ENCODE measurements at places on chromosomes 11 and 22.

DNA sequence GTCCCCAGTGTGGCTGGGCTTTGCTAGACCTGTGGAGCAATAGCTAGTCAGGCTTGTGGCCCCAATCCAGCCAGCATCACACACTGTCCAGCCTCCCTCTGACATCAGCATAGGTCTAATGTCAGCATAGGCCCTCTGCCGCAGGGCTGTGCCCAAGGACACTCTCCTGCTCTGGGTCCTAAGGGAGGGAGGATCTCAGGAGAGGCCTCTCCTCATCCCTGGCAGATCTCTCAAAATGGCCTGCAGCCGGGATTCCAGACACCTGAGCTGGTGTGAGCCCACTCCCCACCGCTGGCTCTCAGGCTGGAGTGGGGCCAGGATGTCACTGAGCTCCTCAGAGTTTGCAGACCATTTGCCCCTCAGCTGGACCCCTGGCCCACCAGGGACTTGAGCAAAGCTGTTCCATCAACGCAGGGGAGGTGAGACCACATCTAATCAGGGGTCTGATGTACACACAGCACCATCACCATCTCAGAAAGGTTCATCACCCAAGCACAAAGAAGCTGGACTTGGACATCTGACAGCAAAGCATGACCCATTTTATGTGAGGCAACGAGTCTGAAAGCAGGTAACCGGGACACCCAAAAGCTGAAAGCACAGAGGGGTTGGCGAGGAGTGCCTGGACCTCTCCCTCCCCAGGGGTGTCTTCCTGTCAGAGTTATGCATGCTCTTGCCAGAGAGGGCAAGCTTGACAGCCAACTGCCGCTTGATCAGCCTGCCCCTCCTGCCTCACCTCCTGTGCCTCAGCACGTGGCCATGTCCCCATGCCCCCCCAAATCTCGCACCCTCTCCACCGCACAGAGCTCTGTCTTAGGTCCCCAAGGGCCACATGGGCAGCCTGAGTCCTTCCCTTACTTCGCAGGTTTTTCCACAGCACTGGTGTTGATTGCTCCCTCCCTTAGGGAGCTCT is 69.7 kb upstream of the SEPTIN5 start:
- DNase-seq: no peak

- no peak for DNase-seq
Observed at GRCh38 chr11:119322360-119322739, 5.4 kb upstream of the MCAM start.

DNA sequence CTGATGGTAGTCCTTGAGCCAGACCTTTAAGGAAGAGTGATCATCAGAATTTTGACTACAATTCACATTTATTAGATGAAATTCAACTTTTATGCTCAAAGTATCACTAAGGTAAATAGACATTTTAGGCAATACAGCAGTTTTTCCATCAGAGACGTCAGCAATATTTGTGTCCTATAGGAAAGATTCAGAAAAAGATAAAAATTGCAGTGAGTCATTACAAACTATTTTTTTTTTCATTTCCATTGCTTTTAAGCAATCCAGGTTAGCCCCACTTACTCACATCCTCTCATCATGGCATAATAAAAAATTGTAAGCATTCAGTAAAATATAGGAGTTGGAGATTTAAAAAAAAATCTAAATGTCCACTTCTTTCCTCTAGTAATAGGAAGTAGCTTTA is 46.9 kb downstream of the MSANTD4 start:
- DNase-seq: no peak

DNA sequence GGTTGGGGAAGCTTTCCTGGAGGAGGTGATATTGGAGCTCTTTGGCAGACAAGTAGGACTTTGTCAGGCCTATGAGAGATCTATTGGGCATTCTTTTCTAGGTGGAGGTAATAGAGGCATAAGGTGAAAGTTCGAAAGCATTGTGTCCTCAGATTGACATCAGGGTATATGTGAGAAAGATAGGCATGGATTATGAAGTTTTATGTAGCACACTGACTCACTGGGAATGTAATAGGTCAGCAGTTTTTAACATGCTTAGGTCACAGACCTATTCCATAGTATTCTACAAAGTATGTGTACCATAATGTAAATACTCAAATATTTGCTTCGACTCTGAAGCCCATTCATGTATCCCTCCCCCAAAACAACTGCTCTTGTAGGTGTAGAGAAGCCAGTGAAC is 11.8 kb downstream of the HIKESHI start:
- no peak for DNase-seq

DNA sequence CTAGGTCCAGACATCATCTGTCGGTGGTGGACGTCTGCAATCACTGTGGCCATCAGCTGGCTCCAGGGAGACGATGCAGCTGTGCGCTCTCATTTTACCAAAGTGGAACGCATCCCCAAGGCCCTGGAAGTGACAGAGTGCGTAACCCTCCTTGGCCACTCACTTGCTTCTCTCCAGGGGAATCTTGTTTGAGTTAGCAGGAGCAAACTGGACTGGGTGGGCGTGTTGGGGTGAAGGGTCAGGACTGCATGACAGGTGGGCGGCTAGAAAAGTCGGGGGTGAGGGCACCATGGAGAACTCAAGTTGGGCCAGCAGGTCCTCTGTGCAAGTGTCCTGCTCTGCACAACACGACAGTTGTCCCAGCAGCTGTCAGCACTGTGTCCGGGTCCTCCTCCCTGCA is 16.2 kb downstream of the SHISA8 start:
- DNase-seq: no peak

DNA sequence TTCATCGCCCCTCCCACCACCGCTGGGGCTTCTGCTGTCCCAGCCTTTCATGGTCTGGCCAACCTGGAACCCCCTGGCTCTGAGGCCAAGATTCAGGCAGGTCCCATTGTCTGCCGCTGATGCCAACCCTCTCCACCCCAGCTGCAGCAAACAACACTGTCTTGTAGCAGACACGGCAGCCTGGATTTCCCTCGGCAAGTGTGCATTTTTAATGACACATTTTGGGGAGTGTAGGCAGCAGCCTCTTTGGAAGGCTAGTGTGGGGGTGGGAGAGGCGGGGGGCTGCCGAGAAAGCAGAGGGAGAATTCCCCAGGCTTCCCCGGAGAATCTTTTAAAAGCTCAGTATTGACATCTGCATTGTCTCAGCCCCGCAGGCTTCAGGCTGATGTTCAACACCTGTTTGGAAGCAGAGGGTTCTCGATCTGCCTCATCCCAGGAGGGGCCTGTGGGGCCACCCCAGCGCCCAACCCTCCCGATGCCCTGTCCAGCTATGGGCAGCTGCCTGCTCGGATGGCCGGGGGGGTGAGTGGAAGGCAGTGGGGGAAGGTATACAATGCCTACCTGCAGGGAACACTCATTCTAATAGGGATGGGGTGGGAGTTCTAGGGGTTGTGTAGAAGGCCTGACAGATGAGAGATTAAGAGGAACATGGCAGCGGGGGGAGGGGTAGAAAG is 41.5 kb downstream of the NECTIN1 start:
- no peak for DNase-seq

GRCh38 chr11:62502030-62502730 is 44.4 kb downstream of the AHNAK start:
- no peak for DNase-seq

DNA sequence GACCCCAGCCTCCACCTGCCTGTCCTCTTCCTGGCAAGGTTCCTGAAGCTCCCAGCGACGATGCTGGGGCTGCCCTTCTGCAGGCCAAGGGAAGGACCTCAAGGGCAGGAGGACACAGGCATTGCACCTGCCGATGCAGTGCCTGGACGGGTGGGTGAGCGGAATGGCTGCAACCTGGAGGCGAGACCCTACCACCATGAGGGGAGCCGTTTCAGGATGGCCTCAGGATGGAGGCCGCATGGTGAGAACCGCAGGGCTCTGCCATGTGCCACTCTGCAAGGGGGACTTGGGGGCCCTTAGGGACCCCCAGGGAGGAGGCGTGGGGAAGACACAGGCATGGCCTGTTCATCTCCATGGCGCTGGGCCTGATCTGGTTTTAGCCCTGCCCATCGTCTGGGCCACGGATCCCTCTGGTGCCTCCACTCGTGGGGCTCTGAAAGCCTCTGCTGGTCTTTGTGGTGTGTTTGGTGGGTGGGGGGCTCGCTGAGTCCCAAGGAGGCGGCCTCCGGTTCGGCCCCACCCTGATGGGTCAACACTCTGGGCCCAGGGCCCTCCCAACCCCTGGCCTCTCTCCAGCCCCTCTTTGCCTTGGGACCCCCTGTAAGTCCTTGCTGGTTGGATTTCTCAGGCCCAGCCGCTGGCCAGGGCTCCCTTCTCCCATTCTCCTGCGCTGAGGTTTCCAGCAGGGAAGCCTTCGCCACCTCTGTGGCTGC is 1.3 kb upstream of the LSP1 start:
- DNase-seq: no peak

- DNase-seq: no peak
Observed at GRCh38 chr11:1194977-1195681, 27.7 kb upstream of the MUC5B start.

DNA sequence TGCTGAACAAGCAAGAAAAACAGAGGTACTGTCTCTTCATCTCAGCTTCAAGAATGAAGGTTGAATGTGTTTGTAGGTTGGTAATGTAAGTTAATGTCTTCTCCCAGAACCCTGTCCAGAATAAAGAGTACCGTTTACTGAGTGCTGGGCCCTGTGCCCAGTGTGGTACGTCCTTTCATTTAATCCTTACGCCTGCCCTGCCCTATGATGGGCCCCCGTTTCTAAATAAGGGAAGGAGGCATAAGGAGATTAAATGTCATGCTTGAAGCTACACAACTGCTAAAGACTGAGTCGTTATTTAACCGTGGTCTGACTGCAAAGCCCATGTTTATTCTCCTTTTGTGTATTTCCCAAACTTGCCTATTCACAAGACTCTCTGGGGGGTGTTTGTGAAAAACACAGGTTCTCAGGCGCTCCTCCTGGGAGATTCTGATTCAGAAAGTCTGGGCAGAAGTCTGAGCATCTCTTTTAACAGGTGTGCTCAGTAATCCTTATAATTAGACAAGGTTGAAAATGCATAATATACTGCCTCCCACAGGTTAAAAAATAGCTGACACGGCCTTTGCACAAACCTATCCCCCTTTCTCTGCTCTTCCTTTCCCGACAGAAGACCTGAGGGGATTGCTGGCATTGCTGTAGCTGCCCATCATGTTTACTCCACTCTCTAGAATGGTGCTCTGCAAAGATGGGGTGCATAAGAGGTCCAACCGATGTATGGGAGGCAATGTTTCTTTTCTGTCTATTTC is 56.3 kb upstream of the ZBTB44 start:
- no peak for DNase-seq

GRCh38 chr11:68145120-68145866 is 24.1 kb upstream of the CHKA start:
- no peak for DNase-seq
